ENCODE measurements at places on chromosomes 5 and 9.

DNA sequence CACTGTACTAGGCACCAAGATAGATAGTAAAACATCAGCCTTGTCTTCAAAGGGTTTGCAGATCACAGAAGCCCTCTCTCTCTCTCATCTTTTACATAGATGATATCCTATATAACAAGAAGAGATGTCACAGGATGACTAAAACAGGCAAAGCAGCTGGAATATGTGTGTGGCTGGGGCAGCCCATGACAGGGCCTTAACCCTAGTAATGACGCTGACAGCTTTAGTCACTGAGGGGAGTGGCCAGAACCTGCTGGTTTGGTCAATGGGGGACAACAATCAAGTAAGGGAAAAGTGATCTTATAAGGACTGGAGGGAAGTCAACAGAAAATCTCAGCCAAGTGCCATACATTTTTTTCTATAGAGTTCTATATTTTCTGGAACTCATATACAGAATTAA is 41.9 kb upstream of the RIC1 start:
- no peak for DNase-seq

DNA sequence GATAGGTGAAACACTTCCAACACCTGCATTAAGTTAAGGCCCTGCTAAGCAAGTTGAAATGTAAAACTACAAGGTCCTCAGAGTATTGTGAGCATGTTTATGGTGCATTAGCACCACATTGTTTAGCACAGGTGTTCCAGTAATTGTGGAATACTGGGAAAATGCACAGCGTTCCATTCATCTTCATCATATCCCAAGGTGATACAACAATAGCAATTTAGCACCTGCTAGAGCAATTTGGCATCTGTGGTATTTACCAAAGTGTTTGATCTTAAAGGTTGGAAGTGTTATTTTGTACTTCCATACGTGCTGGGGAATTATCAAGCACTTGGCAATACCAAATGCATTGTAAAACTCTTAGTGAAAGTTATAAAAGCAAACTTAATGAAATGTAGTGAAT is 266.8 kb downstream of the CYLC2 start:
- DNase-seq: no peak

DNA sequence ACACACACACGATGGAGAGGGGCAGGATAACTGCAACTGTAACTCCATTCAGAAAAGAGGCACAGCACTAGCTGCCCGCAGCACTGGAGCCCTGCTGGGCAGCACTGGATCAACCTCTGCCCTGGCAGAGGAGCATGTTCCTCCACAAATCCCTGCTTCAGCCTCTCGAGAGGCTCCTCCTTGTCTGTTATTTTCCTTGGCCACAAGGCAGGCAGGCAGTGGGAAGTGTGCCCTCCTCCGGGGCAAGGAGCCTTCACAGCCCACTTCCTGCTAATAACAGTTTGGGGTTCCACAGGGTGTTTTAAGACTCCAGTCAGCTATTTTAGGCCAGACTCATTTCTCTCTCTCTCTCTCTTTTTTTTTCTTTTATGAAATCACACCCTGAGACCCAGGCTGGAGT is 11.8 kb downstream of the FXN start:
- DNase-seq: no peak

DNA sequence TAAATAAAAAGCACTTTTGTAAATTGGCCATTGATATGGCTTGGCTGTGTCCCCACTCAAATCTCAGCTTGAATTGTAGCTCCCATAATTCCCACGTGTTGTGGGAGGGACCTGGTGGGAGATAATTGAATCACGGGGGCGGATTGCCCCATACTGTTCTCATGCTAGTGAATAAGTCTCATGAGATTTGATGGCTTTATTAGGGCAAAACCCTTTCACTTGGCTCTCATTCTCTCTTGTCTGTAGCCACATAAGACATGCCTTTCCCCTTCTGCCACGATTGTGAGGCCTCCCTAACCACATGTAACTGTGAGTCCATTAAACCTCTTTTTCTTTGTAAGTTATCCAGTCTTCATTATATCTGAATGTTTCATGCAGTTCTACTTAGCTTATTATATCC is 153.2 kb downstream of the TARS1 start:
- DNase-seq: no peak

DNA sequence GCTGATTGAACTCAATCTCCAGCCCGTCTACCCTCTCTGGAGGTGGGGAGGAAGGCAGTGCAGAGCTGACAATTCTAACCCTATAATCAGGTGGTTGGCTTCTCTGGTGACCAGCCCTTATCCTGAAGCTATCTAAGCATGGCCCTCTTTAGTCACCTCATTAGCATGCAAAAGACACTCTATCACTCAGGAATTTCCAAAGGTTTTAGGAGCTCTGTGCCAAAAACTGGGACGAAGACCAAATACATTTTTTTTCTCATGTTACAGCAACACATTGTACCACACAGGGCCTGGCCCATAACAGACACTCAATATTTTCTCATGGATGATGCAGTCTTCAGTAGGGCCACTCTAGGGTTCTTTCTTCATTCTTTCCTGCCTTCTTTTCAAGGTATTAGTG is 118.8 kb upstream of the VLDLR start:
- no peak for DNase-seq

DNA sequence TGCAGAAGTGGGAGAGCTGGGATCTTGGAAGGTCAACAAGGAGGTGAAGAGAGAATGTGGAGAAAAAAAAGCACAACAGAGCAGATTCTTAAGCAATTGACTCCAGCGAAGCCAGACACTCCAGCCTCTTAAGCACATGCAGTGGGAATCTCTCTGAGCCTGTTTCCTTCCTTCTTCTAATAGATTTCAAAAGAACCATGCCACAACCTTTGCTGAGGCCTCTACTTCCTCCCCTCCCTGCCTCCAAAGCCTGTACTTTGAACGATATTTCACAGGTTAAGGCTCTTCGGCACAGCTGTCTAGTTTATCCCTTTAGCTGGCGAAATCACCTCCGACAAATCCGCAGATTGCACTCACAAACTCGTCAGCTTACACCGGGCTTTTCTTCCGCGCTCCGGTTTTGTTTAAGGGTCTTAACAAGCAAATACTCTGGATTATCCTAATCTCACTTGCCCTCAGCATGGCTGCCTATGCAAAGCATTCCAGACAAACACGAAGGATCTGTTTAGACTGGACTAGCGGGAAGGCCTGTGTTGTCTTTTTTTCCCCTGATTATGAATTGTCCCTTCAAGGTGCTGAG is 211.6 kb upstream of the PANK3 start:
- DNase-seq: no peak

- no peak for DNase-seq
Measured at GRCh38 chr9:18126831-18127498, 347.0 kb upstream of the ADAMTSL1 start.

- DNase-seq: no peak
Measured at GRCh38 chr5:82397741-82398320, 119.7 kb upstream of the RPS23 start.

GRCh38 chr9:20643660-20644059 is 21.4 kb upstream of the MLLT3 start:
- DNase-seq: no peak
